ENCODE measurements at places on chromosomes 2 and 18.

- DNase-seq, result no peak
Measured at GRCh38 chr2:27925766-27926472, 35.4 kb downstream of the BABAM2 start.

GRCh38 chr2:103667335-103667884 lies 905.6 kb downstream of the TMEM182 start:
- DNase-seq, result no peak

GRCh38 chr2:904246-905024 lies 46.2 kb upstream of the SNTG2 start:
- DNase-seq, result no peak

DNA sequence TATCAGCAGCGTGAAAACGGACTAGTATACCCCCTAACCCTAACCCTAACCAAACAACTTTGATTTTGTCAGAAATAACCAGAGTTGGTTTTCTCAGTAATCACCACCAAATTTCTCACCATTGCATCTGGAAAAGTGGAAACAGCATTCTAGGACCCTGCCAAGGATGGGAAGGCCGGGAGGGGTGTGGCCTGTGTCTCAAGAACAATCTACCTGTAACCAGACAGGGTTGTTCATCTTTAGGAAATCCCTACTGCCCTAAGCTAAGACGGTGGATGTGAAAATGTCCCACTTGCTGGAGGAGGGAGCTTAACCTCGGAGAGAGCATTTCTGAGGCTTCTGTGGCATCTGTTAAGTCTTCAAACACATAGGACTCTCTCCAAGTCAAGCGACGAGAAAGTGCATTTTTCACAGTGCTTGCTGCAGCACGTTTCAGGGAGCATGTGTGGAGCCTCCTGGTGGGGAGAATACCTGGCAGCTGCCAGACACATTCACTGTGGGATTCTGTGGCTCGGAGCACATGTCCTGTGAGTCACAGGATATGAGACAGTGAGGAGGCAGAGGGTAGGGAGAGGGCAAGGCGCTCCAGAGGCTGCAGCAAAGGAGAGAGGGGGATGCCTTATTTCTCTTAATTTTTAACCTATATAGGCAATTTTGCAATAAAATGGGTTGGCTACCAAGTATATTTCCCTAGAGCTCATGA lies 207.5 kb downstream of the SPP2 start:
- DNase-seq, result no peak

DNA sequence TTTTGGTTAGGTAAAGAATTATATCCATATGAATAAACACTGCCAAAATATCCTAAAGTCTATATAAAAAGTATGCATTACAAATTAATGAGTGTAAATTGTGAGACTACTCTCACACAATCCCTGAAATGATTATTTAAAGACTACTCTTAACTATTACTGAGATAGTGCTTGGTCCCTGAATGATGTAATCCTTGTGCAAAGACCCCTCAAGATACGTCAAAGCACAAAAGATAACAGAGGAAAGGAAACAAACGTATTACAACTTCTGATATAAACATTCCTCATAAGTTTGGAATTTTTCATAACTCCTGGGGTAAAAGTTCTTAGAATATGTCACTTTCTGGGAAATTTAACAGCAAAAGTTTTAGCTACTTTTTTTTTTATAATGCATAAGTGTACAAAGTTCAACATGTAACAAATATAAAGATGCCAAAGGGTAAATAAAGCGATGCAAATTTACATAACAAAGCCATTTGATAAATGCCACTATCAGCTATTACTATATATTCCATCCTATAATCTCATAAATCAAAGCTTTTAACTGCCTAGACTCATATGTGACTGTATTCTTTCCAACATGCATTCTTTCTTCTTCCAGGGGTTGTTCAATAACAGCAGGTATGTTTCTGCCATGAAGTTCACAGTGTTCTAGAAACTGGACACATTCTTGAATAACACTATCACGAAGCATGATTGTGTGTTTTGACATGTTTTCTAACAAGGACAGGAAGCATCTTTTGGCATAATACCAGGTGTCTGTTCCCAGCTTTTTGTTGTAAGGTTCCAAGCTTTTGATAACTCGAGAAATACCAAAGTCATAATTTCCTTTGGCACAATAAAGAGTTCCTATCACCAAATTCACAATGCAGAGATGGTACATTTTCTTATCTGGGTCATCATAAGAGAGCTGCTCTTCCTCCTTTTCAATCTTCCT lies 158.0 kb downstream of the AGPS start:
- DNase-seq, result no peak

- DNase-seq, result no peak
Measured at GRCh38 chr2:95082477-95082876, 39.1 kb downstream of the MRPS5 start.

- no peak for DNase-seq
Measured at GRCh38 chr2:155846259-155846658, 486.3 kb downstream of the NR4A2 start.

DNA sequence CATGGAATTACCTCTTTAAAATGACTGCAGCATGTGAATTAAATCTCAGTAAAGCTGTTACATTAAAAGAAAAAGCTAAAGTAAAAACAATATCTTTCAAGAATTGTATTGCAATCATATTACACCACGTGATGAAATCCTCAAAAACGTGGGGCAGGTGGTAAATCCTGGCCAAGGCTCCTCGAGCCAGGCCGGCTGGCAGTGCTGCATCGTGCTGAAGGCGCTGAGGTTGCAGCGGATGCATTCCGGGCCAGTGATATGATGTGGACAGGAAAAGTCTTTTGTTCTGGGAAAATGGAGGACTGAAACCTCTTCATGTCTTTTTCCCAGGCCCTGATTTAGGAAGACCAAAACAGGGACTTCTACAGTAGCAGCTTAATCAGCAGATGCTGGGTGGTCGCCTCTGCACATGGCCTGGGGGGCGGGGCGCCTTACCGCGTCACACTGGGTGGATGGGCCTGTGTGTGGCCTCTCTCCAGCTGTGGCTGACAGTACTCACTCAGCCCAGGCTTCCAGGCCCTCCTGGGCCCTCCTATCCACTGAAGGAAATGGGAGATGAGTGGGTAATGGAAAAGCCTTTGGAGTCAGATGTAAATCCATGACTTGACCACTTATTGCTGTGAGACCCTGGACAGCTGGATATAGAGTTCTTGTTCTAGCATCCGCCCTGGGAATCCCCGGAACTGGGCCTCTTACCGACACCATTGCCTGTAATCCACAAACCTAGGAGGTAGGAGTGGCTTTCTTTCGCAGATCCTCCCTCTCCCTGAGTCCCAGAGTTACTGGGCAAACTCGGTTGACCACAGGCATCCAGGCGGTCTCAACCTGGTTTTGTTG lies 45.1 kb downstream of the PROC start:
- no peak for DNase-seq

DNA sequence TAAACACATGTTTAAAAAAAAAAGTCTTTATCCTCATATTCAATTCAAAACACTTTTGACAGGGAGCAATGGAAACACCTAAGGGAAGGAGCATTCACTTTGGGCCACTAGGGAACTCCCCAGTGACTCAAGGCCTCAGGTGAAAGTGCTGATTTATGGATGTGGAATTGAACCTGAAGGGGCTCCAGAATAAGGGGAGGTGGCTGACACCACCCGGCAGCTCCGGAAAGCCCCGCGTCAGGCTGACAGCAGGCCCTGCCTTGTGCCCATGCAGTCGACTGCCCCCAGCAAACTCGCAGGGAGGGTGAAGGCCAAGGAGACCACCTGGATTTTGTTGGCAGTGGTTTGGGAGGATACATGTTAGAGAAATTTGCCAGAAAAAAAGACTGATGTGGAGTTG lies 275.3 kb upstream of the NCKAP5 start:
- no peak for DNase-seq

- DNase-seq, result no peak
Measured at GRCh38 chr18:46754188-46754587, 2.7 kb downstream of the ST8SIA5 start.

DNA sequence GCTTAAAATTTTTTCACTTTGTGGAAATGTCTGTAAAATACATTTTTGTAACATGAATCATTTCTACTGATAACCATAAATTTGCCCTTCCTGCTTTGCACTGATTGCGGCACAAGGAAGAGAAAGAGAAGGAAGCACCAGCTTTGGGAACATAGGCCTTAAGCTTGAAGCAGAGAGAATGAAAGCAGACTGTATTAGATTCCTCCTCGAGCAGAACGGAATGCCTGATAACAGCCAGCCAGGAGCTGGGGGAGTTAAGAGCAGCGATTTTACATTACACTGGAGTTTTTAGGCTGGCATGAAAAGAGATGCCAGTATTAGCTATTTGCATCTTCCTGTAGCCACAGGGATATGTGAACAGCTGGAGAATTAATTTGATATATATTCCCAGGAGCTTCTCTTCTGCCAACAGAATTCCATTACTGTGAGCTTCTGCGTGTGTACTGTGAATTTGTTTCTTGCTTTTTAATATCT lies 33.5 kb downstream of the CRIM1 start:
- DNase-seq, result no peak

DNA sequence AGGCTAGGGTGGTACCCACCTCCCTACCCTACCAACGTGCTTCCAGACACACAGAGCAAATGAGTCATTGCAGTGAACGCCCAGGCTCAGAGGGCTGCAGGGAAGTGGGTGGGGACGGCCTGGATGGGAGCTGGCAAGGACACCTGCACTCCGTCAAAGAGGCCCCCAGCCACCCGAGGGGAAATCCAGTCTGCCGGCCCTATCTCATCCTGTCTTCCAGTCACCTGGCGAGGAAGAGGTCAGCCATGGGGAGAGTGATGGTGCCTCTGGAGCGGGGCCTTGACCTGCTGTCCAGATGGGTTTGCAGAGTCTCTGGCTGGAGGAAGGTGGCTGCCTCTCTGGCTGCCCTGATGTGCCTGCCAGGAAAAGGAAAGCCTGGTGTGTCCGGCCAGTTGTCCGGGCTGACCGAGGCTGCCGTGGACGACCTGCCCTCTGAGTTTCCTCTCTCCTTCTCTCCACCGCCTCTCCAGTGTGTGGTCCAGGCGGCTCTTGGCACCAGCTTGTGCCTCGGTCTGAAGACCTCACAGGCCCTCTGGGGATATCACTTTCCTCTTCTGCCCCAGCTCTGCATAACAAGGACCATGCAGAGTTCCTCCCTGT lies 209.7 kb upstream of the COPS8 start:
- no peak for DNase-seq

GRCh38 chr2:206521115-206521514 lies 77.8 kb downstream of the ADAM23 start:
- no peak for DNase-seq

- no peak for DNase-seq
Measured at GRCh38 chr2:19351499-19351898, 6.9 kb downstream of the OSR1 start.

GRCh38 chr2:239324456-239324855 lies 76.4 kb downstream of the HDAC4 start:
- peak; percentile 12 for DNase-seq

- DNase-seq, result no peak
Measured at GRCh38 chr2:240462073-240462706, 26.7 kb downstream of the GPC1 start.

- no peak for DNase-seq
Measured at GRCh38 chr2:67858886-67859285, 203.9 kb downstream of the C1D start.

DNA sequence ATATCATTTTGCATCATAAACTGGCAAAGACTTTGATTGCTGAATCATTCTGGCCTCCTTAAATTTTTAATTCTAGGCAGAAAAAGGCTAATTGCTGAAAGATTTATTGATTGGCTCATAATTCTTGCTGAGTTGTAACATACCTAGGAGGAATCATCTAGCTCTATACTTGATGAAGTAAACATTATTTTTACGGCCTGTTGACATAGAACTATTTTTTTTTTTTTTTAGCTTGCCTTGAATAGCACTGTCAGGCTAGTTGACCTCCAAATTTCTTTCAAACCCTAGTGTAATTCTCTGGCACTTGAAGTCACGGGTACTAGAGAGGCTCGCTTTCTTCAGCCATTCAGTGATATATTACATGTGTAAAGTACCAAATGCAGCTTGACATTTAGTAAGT lies 2.8 kb downstream of the SERPINB12 start:
- DNase-seq, result no peak

- no peak for DNase-seq
Measured at GRCh38 chr2:61943251-61943650, 37.8 kb downstream of the COMMD1 start.

DNA sequence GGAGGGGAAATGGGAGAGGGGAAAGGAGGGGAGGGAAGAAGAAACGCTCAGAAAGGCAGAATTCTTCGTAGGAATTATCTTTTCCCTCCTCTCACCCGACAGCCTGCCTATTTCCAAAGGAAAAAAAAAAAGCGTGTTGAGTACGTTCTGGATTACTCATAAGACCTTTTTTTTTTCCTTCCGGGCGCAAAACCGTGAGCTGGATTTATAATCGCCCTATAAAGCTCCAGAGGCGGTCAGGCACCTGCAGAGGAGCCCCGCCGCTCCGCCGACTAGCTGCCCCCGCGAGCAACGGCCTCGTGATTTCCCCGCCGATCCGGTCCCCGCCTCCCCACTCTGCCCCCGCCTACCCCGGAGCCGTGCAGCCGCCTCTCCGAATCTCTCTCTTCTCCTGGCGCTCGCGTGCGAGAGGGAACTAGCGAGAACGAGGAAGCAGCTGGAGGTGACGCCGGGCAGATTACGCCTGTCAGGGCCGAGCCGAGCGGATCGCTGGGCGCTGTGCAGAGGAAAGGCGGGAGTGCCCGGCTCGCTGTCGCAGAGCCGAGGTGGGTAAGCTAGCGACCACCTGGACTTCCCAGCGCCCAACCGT lies at the start of gene GAD1:
Gene GAD1, plus strand, starts transcription at position 384 of the 589 bp plus-strand sequence. CDS start 1,705 bp downstream, outside the sequence.
- DNase-seq, result peak; percentile 87

GRCh38 chr2:58959996-58960395 lies 718.9 kb upstream of the FANCL start:
- no peak for DNase-seq

DNA sequence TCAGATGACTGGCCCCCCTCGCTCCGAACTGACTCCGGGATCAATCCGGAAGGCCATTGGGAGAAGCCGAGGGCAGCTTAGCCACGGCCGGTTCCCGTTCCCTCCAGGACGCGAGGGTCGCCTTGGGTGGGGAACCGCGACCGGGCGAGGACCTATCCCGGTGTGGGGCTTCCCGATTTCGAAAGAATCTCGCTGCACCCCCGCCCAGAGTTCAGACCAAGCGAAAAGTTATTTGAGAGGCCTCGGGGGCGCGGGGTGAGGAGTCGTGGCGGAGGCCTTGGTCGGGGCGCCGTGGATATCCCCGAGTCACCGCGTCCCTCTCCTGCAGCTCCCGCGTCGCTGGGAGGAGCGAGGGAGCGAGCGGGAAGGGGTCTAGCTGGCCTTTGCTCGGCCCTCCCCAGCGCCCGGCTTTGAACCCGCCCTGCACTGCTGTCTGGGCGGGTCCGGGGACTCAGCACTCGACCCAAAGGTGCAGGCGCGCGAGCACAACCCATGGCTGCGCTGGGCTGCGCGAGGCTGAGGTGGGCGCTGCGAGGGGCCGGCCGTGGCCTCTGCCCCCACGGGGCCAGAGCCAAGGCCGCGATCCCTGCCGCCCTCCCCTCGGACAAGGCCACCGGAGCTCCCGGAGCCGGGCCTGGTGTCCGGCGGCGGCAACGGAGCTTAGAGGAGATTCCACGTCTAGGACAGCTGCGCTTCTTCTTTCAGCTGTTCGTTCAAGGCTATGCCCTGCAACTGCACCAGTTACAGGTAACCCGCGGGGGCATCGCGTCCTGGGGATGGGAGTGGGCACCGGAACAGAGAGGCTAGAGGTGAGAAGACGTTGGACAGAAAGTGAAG lies at the start of gene CYP27A1:
Gene CYP27A1, plus strand, starts transcription at position 457 of the 837 bp plus-strand sequence. Its CDS starts 36 bp downstream, at position 493.
- DNase-seq, result peak; percentile 18

Measured in NCI-H774 (cell line).